Pancreas (tissue), 10 donors: ENCODE measurements at places on chromosomes 4 and X. TPM values are rescaled to one million over a fixed set of nuclear protein-coding genes. Genes with fewer than 3 reads are reported as not detected.
A peak's percentile ranks its signal among the peaks of the same experiment; 100 is the strongest.

Gene FDCSP
- not detected for total RNA-seq

Gene FGA
- 30.3 TPM for total RNA-seq

Gene SLC34A2
- total RNA-seq: 21.1 TPM

Gene PF4V1
- total RNA-seq: not detected

Gene GPR50
- total RNA-seq: not detected

Gene PRMT9
- 4.4 TPM for total RNA-seq

Gene PABPC1L2A
- total RNA-seq: not detected

Gene SSX4
- total RNA-seq: not detected

Gene FOXR2
- not detected for total RNA-seq

Gene STPG2
- 1.0 TPM for total RNA-seq

Gene CHST7
- total RNA-seq: 0.67 TPM

Gene SSX2B
- total RNA-seq: not detected

Gene CENPVL2
- not detected for total RNA-seq

Gene SPARCL1
- 19.6 TPM for total RNA-seq

Gene MAGEC1
- not detected for total RNA-seq

DNA sequence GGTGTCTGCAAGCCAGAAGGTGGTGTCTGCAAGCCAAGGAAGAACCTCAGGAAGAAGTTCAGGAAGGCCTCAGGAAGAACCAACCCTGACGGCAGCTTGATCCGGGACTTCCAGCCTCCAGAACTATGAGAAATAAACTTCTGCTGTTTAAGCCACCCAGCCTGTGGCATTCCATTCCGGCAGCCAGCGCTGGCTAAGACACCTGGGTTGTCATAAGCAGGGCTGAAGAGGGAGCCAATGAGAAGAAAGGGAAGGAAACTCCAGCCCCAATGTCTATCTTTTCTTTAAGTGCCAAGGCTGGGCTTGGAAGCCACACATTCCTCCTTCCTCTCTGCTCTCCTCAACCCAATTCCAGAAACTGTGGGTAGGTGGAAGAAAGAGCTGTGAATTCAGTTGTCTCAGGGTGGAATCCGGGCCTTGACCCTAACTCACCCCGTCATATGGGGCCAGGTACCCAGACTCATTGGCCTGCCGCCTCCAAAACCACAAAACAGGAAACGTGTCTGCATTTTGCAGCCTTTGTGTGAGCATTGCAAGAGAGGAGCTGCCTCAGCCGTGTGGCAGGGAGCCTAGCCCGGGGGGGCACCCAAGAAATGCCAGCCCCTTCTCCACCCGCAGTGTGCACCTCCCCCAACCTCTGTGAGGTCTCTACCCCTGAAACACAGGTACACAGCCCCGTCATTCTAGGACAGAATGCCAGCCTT is 26.8 kb downstream of the CRMP1 start:
- H3K36me3 ChIP-seq: no peaks in the 10 kb centered on the region
- H3K4me1 ChIP-seq: no peaks in the 10 kb centered on the region
- H3K27me3 ChIP-seq: no peaks in the 10 kb centered on the region
- DNase-seq: no peak

- H3K4me3 ChIP-seq: no peak overlapping the region
- H3K36me3 ChIP-seq: no peaks in the 10 kb centered on the region
- H3K27ac ChIP-seq: no peak overlapping the region
- H3K27me3 ChIP-seq: no peaks in the 10 kb centered on the region
- H3K4me1 ChIP-seq: no peaks in the 10 kb centered on the region
These were observed 162.3 kb downstream of the CPEB2 start for GRCh38 chr4:15164571-15164970.

- peak within 1 kb of the TSS; percentile 74 for H3K27ac ChIP-seq
- no peaks in the 10 kb centered on the region for H3K36me3 ChIP-seq
- DNase-seq: peak; percentile 84
- H3K4me1 ChIP-seq: no peaks in the 10 kb centered on the region
- no peaks in the 10 kb centered on the region for H3K27me3 ChIP-seq
These were observed at the start of gene PRICKLE3 for GRCh38 chrX:49186125-49187027. TSS of gene PRICKLE3 (minus strand) at chrX:49186373. CDS start at chrX:49186297, 76 bp downstream.

- no peaks in the 10 kb centered on the region for H3K27me3 ChIP-seq
- H3K27ac ChIP-seq: no peak overlapping the region
- no peak for DNase-seq
- H3K4me1 ChIP-seq: no peaks in the 10 kb centered on the region
- H3K36me3 ChIP-seq: no peaks in the 10 kb centered on the region
- H3K4me3 ChIP-seq: no peak overlapping the region
These were observed 196.8 kb upstream of the ATP6AP2 start for GRCh38 chrX:40383969-40384368.

DNA sequence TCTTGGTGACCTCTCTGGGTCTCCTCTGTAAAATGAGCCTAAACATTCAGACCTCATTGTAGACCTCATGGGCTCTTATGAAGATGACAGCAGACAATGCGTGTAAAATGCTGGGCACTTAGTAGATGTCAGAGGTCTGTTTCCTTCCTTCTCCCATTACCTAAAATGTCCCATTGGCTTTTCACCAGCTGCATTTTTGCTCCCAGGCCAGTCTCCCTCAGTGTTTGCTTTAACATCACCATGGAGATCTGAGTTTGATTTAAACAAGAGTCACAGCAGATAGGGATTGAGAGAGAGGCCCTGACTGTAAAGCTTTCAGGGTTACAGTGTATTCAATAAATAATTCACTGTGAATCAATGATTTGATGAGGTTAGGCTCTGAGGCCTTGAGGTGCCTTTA is 24.3 kb downstream of the PSAPL1 start:
- no peaks in the 10 kb centered on the region for H3K36me3 ChIP-seq
- no peaks in the 10 kb centered on the region for H3K4me1 ChIP-seq
- no peak for DNase-seq
- no peak overlapping the region for H3K27ac ChIP-seq
- H3K27me3 ChIP-seq: peaks cover 6% of the 10 kb centered on the region

- no peak overlapping the region for H3K4me3 ChIP-seq
- H3K27me3 ChIP-seq: no peaks in the 10 kb centered on the region
- H3K27ac ChIP-seq: no peak overlapping the region
These were observed 107.3 kb downstream of the SLC10A6 start for GRCh38 chr4:86741846-86742245.

GRCh38 chr4:1255151-1255550 is 6.2 kb upstream of the CTBP1 start:
- H3K27ac ChIP-seq: no peak overlapping the region
- no peaks in the 10 kb centered on the region for H3K27me3 ChIP-seq
- no peak for DNase-seq
- H3K4me3 ChIP-seq: no peak overlapping the region
- H3K4me1 ChIP-seq: no peaks in the 10 kb centered on the region

GRCh38 chr4:86508436-86508835 is 85.7 kb upstream of the PTPN13 start:
- DNase-seq: no peak
- H3K27me3 ChIP-seq: no peaks in the 10 kb centered on the region
- no peak overlapping the region for H3K27ac ChIP-seq
- no peaks in the 10 kb centered on the region for H3K4me1 ChIP-seq
- no peaks in the 10 kb centered on the region for H3K36me3 ChIP-seq

GRCh38 chrX:139803224-139803623 is 95.3 kb upstream of the MCF2 start:
- H3K4me1 ChIP-seq: no peaks in the 10 kb centered on the region
- no peak for DNase-seq
- H3K27ac ChIP-seq: no peak overlapping the region
- no peaks in the 10 kb centered on the region for H3K36me3 ChIP-seq

GRCh38 chr4:153987291-153987690 is 198.4 kb upstream of the SFRP2 start:
- H3K4me1 ChIP-seq: no peaks in the 10 kb centered on the region
- no peak for DNase-seq
- no peaks in the 10 kb centered on the region for H3K27me3 ChIP-seq

GRCh38 chrX:151563449-151563848 is at the start of gene PASD1:
TSS of gene PASD1 (plus strand) at chrX:151563675. CDS start at chrX:151601554, 37,879 bp downstream.
- H3K36me3 ChIP-seq: no peaks in the 10 kb centered on the region
- no peaks in the 10 kb centered on the region for H3K27me3 ChIP-seq
- no peak within 1 kb of the TSS for H3K4me3 ChIP-seq
- DNase-seq: no peak
- no peaks in the 10 kb centered on the region for H3K4me1 ChIP-seq

GRCh38 chr4:184441461-184442313 is 32.7 kb downstream of the IRF2 start:
- no peaks in the 10 kb centered on the region for H3K27me3 ChIP-seq
- H3K36me3 ChIP-seq: no peaks in the 10 kb centered on the region
- no peak for DNase-seq

- no peaks in the 10 kb centered on the region for H3K27me3 ChIP-seq
- H3K36me3 ChIP-seq: no peaks in the 10 kb centered on the region
- H3K4me3 ChIP-seq: no peak overlapping the region
- H3K4me1 ChIP-seq: no peaks in the 10 kb centered on the region
- no peak overlapping the region for H3K27ac ChIP-seq
These were observed 588.0 kb upstream of the HS3ST1 start for GRCh38 chr4:12016729-12017128.

DNA sequence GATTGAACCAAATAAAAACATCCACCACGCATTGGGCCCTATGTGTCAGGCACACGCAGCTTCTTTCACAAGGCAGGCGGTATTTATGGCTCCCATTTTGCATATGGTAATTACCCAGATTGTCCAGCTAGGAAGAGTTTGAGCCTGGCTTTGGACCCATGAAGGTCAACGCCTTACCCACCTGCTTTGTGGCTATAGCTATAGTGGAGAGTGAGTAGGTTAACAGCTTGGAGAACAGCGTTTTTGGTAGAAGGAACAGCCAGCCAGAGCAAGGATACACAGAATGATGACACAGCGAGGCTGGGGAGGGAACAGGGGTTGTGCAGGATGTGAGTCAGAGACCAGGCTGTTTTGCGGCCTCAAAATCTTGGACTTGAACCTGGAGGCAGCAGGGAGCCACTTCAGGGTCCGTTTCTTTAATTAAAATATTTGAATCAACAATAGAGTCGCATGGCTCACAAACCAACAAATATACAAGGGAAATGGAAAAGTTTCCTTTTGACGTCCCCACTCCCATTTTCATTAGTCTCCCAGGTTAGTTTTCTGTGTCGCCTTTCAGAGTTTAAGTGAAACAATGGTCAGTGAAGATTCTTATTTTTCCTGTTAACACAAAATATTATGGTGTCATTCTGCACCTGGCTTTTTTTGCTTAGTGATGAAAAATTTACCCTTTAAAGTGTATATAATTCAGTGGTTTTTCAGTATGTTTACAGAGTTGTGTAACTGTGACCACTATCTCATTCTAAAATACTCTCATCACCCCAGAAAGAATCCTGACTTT is 118.2 kb upstream of the STX18 start:
- H3K27me3 ChIP-seq: no peaks in the 10 kb centered on the region
- H3K27ac ChIP-seq: no peak overlapping the region
- H3K36me3 ChIP-seq: no peaks in the 10 kb centered on the region
- no peak overlapping the region for H3K4me3 ChIP-seq

GRCh38 chr4:101102114-101102742 is 245.1 kb downstream of the PPP3CA start:
- peaks cover 3% of the 10 kb centered on the region for H3K4me1 ChIP-seq
- no peaks in the 10 kb centered on the region for H3K36me3 ChIP-seq
- no peak for DNase-seq

GRCh38 chr4:152509595-152510225 is 26.2 kb downstream of the FBXW7 start:
- H3K36me3 ChIP-seq: no peaks in the 10 kb centered on the region
- no peaks in the 10 kb centered on the region for H3K4me1 ChIP-seq
- DNase-seq: no peak
- H3K27me3 ChIP-seq: no peaks in the 10 kb centered on the region
- H3K4me3 ChIP-seq: no peak overlapping the region

DNA sequence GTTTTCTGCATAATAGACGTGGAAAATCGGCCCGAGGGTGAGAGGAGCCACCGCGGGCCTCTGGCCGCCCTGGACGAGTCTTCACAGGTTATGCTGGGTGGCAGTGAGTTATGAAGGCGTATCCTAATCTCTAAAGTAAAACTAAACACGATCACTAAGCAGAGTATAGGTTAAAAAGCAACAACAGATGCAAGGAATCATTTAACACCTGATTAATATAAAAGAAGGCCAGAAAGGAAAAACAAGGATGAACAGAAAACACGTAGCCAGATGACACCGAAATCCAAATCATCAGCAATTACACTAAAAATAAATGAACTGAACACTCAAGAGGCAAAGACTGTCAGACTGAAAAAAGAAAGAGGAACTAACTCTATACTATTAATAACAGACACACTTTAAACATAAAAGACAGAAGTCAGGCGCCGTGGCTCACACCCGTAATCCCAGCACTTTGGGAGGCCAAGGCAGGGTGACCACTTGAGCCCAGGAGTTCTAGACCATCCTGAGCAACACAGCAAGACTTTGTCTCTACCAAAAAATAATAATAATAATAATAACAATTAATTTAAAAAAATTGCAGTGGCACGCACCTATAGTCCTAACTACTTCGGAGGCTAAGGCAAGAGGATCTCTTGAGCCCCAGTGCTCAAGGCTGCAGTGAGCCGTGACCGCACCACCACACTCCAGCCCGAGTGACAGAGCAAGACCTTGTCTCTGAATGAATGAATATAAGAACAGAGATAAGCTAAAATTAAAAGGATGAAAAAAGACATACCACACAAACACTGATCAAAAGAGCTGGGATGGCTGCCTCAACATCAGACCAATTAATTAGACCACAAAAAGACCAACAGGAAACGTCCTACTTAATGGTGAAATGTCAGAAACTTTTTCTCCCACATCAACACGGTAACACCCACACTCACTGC is 30.0 kb downstream of the CTBP1 start:
- H3K36me3 ChIP-seq: peaks cover 44% of the 10 kb centered on the region
- no peaks in the 10 kb centered on the region for H3K27me3 ChIP-seq
- no peak overlapping the region for H3K4me3 ChIP-seq
- H3K4me1 ChIP-seq: no peaks in the 10 kb centered on the region
- no peak overlapping the region for H3K27ac ChIP-seq
- DNase-seq: no peak

- no peaks in the 10 kb centered on the region for H3K4me1 ChIP-seq
- peaks cover 6% of the 10 kb centered on the region for H3K27me3 ChIP-seq
- no peaks in the 10 kb centered on the region for H3K36me3 ChIP-seq
- H3K27ac ChIP-seq: no peak overlapping the region
These were observed 19.5 kb upstream of the XPNPEP2 start for GRCh38 chrX:129719268-129719667.

GRCh38 chr4:186144198-186144945 is 39.9 kb downstream of the FAM149A start:
- no peaks in the 10 kb centered on the region for H3K27me3 ChIP-seq
- peak overlapping the region; percentile 50 for H3K4me3 ChIP-seq
- H3K27ac ChIP-seq: peak overlapping the region; percentile 44
- H3K36me3 ChIP-seq: no peaks in the 10 kb centered on the region
- DNase-seq: peak; percentile 43
- no peaks in the 10 kb centered on the region for H3K4me1 ChIP-seq

GRCh38 chr4:100366213-100366612 is 151.6 kb downstream of the EMCN start:
- H3K27me3 ChIP-seq: no peaks in the 10 kb centered on the region
- no peaks in the 10 kb centered on the region for H3K36me3 ChIP-seq
- H3K4me1 ChIP-seq: no peaks in the 10 kb centered on the region
- no peak overlapping the region for H3K4me3 ChIP-seq
- H3K27ac ChIP-seq: no peak overlapping the region
